AML-193 (cell line): ENCODE measurements at places on chromosomes 6 and 20.
A peak's percentile ranks its signal among the peaks of the same experiment; 100 is the strongest.

DNA sequence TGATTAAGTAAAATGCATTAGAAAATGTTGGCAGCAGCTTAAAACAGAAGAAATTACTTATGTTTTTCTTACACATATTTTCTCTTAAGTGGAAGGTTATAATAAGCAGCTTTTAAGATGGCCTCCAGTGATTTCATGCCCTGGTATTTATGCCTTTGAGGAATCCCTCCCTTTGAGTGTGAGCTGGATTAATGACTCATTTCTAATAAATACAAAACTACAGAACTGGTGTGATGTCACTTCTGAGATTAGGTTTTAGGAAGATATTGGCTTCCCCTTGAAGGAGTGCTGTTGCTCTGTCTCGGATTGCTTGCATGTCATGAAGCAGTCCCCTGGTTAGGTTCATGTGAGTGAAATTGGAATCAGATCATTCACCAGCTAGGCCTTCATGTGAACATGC, 143.2 kb upstream of the EPHA7 start:
- no peak for DNase-seq

GRCh38 chr6:130893277-130893676, 66.1 kb downstream of the SMLR1 start:
- no peak for DNase-seq

DNA sequence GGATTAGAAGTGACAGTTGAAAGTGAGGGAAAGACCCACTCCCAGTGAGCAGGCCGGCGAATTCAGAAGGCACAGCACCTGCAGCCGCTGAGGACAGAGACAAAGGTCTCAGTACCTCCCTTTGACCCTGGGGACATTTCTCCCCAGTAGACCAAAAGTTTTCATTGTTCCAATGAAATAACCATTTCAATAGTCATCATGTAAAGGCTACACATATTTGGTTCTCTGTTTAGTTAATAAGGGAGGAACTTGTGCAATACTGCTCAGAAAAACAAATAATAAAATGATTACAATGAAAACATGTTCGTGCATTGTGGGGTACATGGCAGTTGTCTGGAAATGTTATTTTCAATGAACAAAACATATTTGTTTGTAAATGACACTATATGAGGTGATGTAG, 52.5 kb downstream of the EDN1 start:
- no peak for DNase-seq

GRCh38 chr6:148817689-148818088, 70.9 kb downstream of the UST start:
- DNase-seq: no peak

DNA sequence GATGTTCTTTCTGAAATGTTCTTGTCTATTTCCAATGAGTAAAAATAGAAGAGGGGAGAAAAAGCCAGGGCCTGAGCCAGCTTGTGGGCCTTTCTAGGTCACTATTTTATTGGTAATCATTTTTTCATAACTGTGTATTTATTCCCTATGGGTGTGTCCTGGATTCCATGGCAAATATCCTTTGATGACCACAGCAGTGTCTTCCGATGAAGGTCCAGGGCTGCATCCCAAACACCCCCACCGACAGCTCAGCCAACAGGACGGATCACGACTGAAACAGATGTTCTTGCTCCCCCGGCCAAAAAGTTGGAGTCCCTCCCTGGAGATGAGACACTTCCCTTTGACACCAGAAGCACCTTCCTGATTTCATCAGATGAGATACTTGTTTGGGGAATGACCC, 105.4 kb upstream of the PLEKHG1 start:
- DNase-seq: no peak

DNA sequence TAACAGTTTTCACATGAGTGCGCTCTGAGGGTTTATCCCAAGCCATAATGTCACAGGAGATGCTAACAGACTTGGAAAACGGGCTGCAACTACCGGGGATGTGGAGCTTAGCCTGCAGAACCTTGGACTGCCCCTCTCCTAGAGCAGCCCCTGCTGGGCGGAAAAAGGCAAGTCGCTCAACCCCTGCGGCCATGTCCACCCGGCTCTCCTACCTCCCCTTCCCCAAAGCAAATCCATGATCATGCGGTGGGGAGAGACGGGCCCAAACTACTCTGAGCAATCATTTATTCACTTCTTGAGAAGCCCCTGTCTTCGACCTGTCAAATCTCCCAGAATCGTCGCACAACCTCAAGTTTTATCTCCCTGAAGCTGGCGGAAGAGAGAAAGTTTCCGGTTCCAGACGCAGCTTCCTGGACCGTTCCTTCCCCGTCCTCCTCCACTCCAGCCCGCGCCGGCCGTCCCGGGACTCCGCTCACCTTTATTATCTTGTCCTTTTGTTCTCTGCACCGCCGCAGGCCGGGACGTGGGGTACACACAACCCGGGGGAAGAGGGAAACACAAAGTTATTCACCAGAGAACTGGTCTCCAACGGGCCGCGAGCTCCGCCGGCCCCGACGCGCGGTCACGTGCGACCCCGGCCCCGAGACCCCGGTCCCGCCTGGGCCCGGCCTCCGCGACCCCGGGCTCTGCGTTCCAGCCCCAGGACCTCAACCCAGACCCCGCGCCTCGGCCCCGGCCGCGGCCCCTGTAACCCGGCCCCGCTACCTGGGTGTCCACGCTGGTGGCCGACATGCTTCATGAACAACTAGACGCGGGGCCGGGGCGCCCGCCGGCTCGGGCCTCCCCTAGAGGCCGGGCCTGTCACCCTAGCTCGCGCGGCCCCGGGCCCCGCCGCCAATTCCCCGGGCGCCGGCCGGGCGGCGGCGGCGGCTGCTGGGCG, 560 bp downstream of the YTHDF1 start:
- peak; percentile 31 for DNase-seq

DNA sequence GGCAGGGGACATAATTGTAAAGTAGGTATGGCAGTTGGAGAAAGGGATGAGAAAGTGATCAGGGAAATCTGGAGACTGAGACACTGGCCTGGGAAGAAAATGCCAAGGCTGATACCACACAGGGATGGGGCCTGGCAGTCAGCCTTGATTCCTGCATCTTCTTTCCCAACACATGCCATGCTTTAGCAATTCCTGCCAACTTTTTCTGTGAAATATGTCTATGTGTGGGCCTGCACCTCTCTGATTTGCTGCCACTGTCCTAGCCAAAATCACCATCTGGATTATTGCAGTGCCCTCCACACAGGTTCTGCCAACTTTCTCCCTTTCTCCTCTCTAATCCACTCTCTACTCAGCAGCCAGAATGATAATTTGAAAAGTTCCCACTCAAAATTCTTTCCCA, 759.8 kb upstream of the CITED2 start:
- DNase-seq: no peak

- no peak for DNase-seq
Measured at GRCh38 chr20:57877995-57878394, 168.2 kb upstream of the PMEPA1 start.

DNA sequence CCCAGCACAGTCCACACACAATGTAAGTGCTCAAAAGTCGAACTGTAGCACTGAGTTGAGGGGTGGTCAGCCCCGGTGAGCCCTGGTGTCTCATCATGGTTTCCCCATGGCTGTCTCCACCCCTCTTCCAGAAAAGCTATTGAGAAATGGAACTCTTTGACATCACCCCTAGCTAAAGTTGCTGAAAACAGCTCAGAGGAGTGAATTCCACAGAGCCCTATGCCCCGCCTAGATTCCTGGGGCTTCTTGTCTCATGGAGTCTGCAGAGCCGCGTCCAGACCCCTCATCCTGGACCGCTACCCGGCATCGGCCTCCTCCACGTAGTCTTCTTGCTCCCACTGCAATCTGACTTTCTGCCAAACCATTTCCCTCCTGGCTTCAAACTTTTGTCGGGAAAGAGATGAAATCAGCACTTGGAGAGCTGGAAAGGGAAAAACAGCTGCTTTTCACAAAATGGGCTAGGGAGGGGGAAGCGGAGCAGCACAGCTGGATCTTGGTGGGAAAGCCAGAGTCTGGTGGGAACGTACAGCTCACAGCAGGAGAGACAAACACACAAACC, 132.2 kb downstream of the SNX5 start:
- no peak for DNase-seq

GRCh38 chr20:44135417-44136204, 51.4 kb downstream of the JPH2 start:
- no peak for DNase-seq

GRCh38 chr6:12009876-12010634, 2.1 kb upstream of the HIVEP1 start:
- no peak for DNase-seq

- no peak for DNase-seq
Measured at GRCh38 chr6:22754061-22754460, 184.7 kb downstream of the HDGFL1 start.

DNA sequence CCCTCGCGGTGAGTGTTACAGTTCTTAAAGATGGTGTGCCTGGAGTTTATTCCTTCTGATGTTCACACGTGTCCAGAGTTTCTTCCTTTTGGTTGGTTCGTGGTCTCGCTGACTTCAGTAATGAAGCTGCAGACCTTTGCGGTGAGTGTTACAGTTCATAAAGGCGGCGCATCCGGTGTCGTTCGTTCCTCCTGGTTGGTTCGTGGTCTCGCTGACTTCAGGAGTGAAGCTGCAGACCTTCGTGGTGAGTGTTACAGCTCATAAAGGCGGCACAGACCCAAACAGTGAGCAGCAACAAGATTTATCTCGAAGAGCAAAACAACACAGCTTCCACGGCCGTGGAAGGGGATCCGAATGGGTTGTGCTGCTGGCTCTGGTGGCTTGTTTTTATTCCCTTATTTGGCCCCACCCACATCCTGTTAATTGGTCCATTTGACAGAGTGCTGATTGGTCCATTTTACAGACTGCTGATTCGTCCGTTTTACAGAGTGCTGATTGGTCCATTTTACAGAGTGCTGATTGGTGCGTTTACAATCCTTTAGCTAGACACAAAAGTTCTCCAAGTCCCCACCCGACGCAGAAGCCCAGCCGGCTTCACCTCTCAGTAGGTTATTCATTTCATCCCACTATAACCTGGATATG, 48.2 kb upstream of the ARG1 start:
- DNase-seq: no peak

DNA sequence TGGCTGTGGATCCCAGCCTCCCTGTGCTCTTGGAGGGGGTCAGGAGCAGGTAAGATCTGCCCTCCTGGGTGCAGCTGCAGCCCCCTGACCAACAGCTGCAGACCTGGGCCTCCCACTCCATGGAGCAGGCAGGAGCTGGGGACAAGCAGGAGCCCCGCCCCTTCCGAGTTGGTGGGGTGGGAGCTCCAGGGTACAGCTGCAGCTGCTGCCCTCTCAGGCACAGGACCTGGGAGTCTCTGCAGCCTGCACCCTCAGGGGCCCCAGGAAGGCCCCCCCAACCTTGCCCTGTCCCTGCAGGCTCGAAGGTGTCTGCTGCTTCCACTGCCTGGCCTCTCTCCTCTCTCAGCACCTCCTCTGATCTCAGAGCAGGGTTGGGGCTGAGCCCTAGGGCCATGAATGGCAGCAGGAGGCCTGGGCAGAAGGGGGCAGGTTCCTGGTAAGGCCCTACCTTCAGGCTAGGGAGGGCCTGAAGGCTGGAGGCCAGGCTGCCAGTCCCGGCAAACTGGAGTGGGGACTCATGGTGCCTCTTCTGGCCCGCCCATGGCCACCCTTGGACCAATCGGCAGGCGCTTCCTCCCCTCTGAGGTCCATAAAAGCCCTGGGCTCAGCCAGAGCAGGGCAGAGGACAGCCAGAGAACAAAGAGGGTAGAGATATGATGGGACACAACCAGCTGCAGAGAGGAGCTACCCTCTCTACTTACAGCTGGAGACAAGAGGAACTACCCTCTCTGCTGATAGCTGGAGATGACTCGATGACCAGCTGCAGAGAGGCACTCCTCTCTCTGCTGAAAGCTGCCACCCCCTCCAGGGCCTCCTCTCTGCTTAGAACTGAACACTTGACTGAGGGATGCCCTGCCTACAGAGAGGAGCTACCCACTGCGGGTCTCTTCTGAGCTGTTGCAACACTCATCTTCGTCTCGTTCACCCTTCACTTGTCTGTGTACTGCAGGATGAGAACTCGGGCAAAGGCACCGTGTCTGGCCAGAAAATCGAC, 7.8 kb upstream of the PACSIN1 start:
- no peak for DNase-seq

- no peak for DNase-seq
Measured at GRCh38 chr20:19222520-19223040, 10.1 kb downstream of the SLC24A3 start.

- no peak for DNase-seq
Measured at GRCh38 chr6:21597801-21598673, 4.5 kb downstream of the SOX4 start.

DNA sequence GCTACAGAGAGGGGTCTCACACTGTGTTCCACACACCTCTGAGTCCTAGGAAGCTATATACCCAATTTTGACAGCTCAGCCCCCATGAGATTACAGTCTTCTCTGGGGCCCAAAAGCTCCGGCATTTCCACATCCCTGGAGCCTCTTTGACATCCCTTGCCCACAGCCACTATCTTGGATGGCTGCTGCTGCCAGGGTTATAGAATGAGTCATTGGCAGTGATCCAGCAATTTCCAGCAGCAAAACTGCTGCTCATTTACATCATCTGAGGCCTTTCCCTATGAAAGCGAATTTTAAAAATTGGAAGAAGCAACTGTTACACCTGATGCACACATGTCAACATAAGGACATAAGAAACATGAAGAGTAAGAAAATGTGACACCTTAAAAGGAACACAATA, 590.7 kb downstream of the MEI4 start:
- no peak for DNase-seq

DNA sequence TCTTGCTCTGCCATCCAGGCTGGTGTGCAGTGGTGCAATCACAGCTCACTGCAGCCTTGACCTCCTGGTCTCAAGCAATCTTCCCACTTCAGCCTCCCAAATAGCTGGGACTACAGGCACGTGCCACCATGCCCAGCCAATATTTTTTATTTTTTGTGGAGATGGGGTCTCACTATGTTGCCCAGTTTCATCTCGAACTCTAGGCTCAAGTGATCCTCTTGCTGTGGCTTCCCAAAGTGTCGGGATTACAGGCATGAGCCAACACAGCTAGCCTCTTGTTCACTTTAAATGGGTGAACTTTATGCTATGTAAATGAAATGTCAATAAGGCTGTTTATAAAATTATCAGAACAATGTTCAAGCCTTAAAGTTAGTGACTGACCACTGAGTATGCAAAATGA, 37.1 kb downstream of the SAMD3 start:
- no peak for DNase-seq

GRCh38 chr20:45358282-45359068, 4.5 kb upstream of the SYS1 start:
- DNase-seq: peak; percentile 50

GRCh38 chr20:41183391-41183790, 46.0 kb downstream of the PLCG1 start:
- no peak for DNase-seq

- no peak for DNase-seq
Measured at GRCh38 chr20:33910056-33910455, 83.7 kb upstream of the RALY start.

GRCh38 chr6:4653141-4653540, 123.1 kb upstream of the CDYL start:
- no peak for DNase-seq

GRCh38 chr6:32192608-32193039, at the start of gene GPSM3:
TSS of gene GPSM3 (minus strand) at chr6:32192643. CDS start at chr6:32192513, 130 bp downstream.
- DNase-seq: peak; percentile 70

- no peak for DNase-seq
Measured at GRCh38 chr6:70797625-70798024, 129.9 kb downstream of the SMAP1 start.
